ENCODE measurements at places on chromosomes 2 and 18.
A peak's percentile ranks its signal among the peaks of the same experiment; 100 is the strongest.

DNA sequence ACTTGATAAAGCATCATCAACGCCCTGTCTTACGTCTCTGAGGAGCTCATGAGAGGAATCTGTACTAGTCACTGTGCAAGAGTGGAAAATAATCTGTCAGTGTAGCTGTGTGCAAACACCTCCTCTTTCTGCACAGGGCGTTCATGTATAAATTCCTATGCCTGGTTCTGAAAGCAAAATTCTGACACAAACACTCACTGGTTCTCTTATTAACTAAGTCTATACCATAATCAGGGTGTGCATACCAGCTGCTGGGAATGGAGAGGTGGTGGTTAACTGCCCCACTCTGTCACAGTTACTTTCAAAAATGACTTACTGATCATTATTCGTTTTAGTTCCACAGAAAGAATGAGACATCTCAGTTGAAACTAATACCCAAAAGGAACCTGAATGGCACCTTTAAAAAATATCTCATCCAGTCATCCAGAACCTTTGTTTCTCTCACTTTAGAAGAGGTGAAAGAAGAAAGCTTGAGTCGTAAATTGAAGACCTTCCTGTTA lies 35.7 kb downstream of the STK39 start:
- DNase-seq, result peak; percentile 28

GRCh38 chr18:52489396-52490306 lies 149.7 kb downstream of the DCC start:
- DNase-seq, result no peak

- peak; percentile 24 for DNase-seq
These were observed 38.0 kb downstream of the RHBDD1 start for GRCh38 chr2:226873826-226874225.

DNA sequence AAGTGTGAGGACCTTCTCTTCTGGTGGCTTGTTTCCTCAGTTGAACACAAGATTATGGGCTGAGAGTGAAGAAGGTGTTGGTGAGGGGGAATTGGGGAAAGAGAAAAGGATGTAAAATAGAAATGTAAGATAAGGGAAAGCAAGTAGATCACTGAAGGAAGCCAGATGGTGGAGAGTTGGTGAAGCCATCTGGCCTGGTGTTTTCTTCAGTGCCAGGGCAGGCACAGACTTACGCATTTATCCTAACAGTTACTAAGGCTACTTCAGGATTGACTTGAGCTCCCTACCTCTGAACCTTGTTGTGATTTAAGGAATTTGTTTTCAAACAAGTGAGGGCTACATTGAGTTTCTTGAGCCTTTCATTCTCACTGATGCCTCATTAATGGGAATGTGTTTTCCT lies 113.8 kb downstream of the GALNT1 start:
- no peak for DNase-seq

GRCh38 chr2:178834086-178834485 lies 26.9 kb upstream of the TTN start:
- no peak for DNase-seq

GRCh38 chr18:75132098-75132870 lies 76.7 kb downstream of the PTGR3 start:
- DNase-seq, result no peak

GRCh38 chr2:88874063-88874657 lies 182.7 kb downstream of the RPIA start:
- DNase-seq, result peak; percentile 37

- no peak for DNase-seq
These were observed 156.4 kb upstream of the MMADHC start for GRCh38 chr2:149743842-149744448.
